ENCODE measurements at places on chromosomes 13 and 19.

DNA sequence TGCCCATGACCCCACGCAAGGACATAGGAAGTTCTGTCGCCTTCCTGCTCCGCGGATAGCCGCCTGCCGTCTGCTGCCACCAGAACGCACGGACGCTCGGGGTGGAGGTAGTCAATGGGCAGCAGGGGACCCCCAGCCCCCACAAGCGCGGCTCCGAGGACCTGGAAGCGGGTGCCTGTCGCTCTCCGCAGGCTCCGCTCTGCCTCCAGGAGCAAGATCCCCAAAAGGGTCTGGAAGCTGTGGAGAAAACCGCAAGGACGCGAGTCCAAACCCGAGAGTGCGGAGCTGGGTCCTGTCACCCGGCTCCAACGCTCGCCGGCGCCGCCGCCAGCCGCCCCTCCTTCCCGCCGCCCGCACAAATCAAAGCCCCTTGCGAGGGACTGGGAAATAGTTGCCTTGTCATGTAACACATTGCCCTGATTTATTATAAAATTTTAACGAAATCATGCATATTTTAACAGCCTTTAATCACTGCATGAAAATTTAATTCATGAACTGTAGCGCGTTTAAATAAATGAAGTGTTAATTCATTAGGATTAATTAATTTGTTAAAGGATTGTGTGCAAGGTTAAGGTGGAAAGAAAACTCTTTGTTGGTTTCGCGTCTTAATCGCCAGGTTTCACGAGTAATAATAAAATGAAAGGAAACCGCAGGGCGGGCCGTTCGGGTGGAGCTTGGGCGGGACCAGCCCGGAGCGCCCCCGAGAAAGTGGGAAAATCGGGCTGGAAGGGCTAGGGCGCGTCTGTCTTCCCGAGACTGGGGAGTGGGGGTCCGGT lies 5.5 kb upstream of the POU4F1 start:
- no peak for DNase-seq

DNA sequence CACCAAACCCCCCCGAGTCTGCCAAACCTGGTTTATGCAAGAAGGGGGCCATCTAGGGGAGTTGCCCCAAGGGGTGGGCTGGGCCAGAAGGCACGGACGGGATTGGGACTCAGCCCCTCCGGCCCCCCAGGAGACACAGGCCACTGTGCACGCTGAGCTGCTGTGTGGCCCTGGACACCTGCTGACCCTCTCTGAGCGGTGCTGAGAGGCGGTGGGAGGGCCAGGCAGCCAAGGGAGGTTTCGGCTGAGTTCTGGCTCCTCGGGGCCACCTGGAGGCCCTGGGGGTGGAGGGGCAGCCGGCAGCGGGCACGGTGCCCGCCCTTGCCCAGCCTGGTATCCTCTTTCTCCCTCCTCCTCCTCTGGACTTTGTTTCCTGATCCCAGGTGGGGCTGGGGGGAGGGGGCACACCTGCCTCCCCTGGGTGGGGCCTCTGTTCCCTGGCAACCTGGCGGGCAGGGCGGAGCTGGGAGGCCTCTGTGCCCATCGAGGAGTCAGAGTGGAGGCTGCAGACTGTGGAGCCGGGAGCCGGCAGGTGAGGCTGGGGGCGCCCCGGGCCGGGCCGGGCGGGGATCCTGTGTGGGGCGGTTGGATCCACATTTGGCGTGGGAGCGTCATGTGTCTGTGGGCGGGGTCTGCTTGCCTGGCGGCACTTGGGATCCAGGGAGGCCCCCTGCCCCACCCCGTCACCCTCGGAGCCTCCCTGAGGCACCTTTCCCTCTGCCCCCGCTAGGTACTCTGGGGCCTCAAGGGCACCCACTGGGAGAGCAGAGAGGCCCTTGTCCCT lies at the start of gene MISP:
TSS of gene MISP (plus strand) at position 473 of the 784 bp plus-strand sequence. CDS start 5,835 bp downstream, outside the sequence.
- DNase-seq = no peak

DNA sequence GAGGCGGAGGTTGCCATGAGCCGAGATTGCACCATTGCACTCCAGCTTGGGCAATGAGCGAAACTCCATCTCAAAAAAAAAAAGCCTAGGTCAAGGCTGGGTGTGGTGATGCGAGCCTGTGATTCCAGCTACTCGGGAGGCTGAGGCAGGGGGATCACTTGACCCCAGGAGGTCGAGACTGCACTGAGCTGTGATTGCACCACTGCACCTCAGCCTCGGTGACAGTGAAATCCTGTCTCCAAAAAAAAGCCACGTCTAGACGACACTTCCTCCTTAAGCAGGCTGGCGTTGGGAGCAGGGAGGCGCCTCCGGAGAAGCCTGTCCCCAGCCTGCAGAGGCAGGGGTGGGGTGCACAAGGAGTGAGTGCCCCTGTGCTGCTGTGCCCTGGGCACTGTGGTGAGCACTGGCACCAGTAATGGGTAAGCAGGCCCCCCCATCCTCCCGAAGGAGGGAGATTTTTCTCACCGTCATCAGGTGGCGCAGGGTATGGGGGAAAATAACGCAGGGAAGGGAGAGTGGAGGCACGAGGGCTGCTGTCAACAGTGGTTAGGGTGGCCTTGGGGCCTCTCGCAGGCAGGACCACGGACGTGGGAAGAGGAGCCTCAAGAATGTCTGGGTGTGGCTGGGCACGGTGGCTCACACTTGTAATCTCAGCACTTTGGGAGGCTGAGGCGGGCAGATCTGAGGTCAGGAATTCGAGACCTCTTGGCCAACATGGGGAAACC lies 706 bp downstream of the P2RY11 start:
- no peak for DNase-seq

- no peak for DNase-seq
These were observed 24.3 kb downstream of the GPX4 start for GRCh38 chr19:1128106-1128505.

DNA sequence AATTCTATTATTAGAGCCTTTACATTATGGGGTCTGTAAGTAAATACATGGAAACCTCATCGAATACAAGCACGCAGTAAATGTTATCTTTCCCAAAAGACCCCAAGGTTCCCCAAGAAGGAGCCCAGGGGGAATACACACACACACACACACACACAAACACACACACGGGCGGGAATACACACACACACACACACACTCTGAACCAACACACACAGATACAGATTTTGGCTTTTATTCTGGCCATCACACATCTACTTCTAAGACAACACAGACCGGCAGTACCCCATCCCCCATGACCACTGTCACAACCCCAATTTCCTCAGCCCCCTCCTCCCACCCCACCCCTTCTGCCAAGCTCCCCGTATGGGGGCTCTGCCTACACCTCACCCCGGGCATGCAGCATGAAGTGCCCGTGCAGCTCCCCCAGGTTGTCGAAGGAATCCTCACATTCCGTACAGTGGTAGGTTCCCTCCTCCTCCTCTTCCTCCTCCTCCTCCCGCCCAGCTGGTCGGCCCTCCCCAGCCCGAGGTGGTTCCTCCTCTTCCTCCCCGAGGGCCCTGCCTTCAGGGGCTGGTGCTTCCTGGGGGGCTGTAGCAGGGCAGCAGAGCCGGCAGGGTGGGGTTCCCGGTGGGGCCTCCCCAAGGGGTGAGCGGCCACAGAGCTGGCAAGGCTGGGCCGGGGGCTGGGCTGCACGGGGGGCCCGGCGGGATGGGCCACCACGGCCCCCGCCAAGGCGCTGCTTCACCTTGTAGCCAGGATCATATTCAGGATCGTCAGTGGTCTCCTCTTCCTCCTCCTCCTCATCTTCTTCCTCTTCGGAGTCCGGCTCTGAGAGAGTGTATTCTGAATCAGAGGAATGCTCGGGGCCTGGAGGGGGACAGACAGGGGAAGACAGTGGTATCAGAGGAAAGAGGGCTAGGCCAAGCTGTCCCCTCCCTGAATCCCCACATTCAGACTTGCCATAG lies 4.4 kb upstream of the SRRM5 start:
- no peak for DNase-seq

DNA sequence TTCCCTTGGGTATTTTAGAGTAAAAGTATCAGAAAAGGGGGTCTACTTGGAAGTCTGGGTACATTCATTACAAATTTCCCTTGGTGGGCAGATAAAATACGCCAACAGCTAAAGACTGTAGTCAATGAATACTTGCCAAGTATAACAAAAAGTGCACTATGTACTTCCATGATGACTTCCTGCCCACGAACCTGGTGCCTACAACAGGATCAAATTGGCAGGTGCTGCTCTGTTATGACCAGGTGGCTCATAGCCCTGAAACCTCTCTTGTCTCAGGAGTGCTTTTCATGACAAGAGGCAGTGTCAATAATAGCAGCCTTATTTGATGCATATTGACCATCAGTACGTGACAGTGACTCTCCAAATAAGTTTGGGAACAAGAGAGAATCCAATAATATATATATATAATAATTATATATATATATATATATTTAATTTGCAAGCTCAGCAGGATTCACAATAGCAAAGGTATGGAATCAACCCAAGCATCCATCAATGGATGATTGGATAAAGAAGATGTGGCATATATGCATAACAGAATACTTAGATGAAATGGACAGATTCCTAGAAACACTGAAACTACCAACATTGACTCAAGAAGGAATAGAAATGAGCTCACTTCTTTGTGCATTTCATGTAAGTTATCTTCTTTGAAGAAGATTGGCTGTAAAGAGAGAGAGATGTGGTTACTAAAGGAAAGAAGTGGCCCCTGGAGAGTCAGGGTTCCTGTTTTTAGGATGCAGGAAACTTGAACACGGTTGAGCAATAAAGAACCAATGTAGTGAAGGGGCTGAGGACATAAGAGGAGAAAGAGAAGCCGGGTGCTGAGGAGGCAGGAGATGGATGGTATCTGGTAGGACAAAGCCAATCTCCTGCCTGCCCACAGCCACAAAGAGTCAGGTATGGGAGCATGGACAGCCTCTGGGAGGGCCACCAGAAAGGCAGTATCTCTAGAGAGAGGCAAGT lies 52.0 kb upstream of the GTF2F2 start:
- DNase-seq = no peak

DNA sequence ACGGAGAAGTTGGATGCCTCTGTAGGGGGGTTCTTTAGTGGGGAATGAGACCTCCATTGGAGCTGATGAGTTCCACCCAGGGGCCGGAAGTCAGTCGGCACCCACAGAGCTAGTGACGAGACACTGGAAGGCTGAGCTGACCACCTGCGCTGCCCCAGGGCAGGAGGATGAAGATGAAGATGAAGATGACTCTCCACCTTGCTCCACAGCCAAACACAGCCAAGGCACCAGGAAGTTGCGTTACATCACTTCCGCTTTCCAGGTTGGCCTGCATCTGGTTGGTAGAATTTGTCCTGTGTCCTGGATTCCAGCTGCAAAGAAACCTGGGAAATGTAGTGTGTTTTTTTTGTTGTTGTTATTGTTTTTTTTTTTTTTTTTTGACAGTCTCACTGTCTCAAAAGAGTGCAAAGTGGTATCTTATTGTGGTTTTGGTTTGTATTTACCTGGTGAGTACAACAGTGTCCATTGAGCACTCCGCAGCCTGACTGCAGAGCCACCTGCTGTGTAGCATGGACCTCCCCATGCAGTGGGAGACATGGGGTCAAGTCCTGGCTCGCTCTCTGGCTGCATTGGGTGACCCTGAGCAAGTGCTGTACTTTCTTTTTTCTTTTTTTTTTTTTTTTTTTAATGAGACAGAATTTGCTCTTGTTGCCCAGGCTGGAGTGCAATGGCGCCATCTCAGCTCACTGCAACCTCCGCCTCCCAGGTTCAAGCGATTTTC lies 1.9 kb downstream of the TBC1D17 start:
- DNase-seq = no peak

GRCh38 chr13:27308941-27309340 lies 38.3 kb downstream of the RASL11A start:
- no peak for DNase-seq

GRCh38 chr13:45385907-45386553 lies 32.1 kb downstream of the SLC25A30 start:
- no peak for DNase-seq

DNA sequence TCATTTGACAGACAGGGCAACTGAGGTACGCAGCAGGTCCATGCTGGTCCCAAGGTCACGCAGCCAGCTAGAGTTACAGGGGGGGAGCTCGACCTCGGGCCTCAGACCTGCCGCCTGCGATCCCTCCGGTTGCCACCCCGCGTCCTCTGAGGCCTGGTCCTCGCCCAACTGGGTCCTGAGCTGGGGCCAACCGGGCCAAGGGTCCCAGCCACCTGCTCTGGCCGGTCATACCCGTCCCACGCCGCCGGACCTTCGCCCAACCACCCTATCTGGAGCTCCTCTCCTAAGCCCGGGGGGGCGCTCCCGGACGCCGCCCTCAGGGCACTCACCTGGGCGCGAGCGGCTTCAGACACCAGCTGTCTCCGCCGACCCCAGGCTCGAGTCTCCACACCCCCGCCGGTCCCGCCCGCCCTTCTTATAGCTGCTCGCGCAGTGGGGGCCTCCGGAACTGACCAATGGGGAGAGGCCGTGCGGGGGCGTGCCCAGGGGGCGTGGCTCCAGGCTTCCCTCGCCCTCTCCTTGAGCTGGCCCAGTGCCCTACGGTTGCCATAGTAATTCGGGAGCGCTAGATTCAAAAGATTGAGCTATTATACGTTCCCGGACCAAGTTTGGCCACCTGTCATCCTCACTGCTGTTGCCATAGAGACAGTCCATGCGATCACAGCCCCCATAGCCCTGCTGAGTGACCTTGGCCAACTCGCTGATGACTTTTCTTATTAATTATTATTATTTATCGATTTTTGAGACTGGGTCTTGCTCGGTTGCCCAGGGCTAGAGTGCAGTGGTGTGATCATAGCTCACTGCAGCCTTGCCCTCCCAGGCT lies at the start of gene PLIN5:
TSS of gene PLIN5 (minus strand) at position 389 of the 823 bp plus-strand sequence. CDS start 1,150 bp downstream, outside the sequence.
- DNase-seq = no peak

GRCh38 chr19:38185562-38185961 lies 38.5 kb downstream of the DPF1 start:
- no peak for DNase-seq

- DNase-seq = no peak
These were observed 63.3 kb downstream of the POU4F1 start for GRCh38 chr13:78540058-78540457.

- no peak for DNase-seq
These were observed 3.6 kb downstream of the UQCR11 start for GRCh38 chr19:1601613-1602064.
